ENCODE measurements at places on chromosomes 12 and 14.

GRCh38 chr12:66959276-66959675, 280.4 kb upstream of the GRIP1 start:
- no peak overlapping the region for H3K27ac ChIP-seq
- no peak overlapping the region for H3K4me3 ChIP-seq
- DNase-seq: no peak
- no peaks in the 10 kb centered on the region for H3K4me1 ChIP-seq
- H3K36me3 ChIP-seq: no peaks in the 10 kb centered on the region

GRCh38 chr14:85010186-85010585, 519.8 kb upstream of the FLRT2 start:
- no peaks in the 10 kb centered on the region for H3K4me1 ChIP-seq
- no peak overlapping the region for H3K4me3 ChIP-seq
- DNase-seq: no peak
- H3K27me3 ChIP-seq: no peaks in the 10 kb centered on the region
- no peaks in the 10 kb centered on the region for H3K36me3 ChIP-seq

GRCh38 chr12:19542606-19543005, 103.3 kb downstream of the AEBP2 start:
- DNase-seq: no peak
- H3K36me3 ChIP-seq: no peaks in the 10 kb centered on the region
- no peaks in the 10 kb centered on the region for H3K4me1 ChIP-seq
- H3K27ac ChIP-seq: no peak overlapping the region
- no peaks in the 10 kb centered on the region for H3K27me3 ChIP-seq
- H3K4me3 ChIP-seq: no peak overlapping the region

DNA sequence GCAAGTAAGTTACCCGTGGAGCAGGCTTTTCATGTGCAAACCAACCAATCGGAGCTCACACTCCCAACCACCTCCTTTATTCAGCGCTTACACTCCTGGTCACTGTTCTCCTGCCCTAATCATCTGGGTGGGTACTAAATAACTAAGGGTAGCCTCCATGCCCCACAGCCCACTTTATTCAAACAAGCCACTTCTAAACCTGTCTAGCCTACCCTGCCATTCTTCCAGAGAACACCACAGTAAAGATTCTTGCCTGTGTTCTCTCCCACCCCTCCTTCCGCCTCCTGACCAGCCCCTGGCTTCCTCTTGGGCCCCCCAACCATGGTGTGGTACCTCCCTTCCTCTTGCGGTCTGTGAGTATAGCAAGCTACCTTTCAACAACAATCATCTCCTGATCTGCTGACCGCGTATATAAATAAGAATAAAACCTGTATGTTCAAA, 581.9 kb downstream of the VRK1 start:
- H3K4me3 ChIP-seq: no peak overlapping the region
- no peak overlapping the region for H3K27ac ChIP-seq
- no peaks in the 10 kb centered on the region for H3K27me3 ChIP-seq
- no peaks in the 10 kb centered on the region for H3K4me1 ChIP-seq

DNA sequence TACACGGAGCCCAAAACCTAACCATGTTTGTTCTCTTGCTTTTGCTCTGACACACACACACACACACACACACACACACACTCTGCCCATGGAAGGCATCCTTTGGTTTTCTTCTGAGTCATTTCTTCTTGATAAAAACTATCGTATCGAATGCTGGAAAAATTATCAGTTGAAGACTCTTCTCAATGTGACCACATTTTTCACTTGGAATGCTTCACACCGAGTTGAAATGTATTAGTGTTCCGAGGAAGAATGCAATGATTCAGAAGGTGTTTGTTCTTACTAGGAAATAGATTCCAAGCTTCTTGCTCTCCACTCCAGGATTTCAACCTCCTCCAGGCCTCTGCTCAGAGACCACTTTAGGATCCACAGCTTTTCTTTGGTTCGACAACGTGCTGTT, 226.3 kb downstream of the MON2 start:
- H3K27ac ChIP-seq: no peak overlapping the region
- H3K36me3 ChIP-seq: peaks cover 3% of the 10 kb centered on the region
- DNase-seq: no peak
- no peak overlapping the region for H3K4me3 ChIP-seq
- no peaks in the 10 kb centered on the region for H3K27me3 ChIP-seq
- no peaks in the 10 kb centered on the region for H3K4me1 ChIP-seq

- no peak overlapping the region for H3K4me3 ChIP-seq
- no peak for DNase-seq
- H3K27ac ChIP-seq: no peak overlapping the region
- H3K27me3 ChIP-seq: no peaks in the 10 kb centered on the region
- no peaks in the 10 kb centered on the region for H3K4me1 ChIP-seq
- H3K36me3 ChIP-seq: no peaks in the 10 kb centered on the region
These were observed 52.7 kb downstream of the PTGER2 start for GRCh38 chr14:52366796-52367315.

DNA sequence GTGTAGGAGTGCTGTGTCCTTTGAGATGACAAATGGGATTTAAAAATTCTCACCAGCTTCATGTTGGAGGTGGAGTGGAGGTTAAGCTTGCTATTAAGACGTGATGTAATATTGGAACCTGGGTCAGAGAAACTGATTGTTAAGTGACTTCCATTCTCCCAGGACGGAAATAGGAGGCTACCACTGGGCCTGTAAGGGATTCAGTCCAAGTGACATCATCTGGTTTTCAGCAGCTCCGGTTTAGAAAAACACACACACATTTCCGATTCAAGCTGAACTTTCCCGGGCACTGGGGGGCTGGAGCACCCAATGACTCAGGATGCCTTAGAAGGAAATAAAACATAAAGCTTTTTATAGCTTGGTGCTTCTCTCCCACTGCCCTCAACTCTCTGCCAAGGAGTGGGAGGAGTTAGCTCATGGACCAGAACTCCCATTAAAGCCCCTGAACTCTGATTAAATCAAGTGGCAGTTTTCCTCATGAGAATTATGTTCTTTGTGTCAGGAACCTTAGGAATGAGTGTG, 12.4 kb downstream of the CALM1 start:
- H3K36me3 ChIP-seq: peaks cover 18% of the 10 kb centered on the region
- H3K27ac ChIP-seq: peak overlapping the region; percentile 48
- no peaks in the 10 kb centered on the region for H3K27me3 ChIP-seq
- DNase-seq: peak; percentile 28

GRCh38 chr12:101857043-101857558, 20.3 kb upstream of the DRAM1 start:
- peaks cover 8% of the 10 kb centered on the region for H3K4me1 ChIP-seq
- no peaks in the 10 kb centered on the region for H3K27me3 ChIP-seq
- no peak overlapping the region for H3K4me3 ChIP-seq
- H3K27ac ChIP-seq: no peak overlapping the region

Measured in body of pancreas (tissue), 4 donors.